ENCODE measurements at places on chromosomes 12 and 14.

GRCh38 chr12:71703206-71703605 lies 17.3 kb downstream of the TMEM19 start:
- DNase-seq = no peak

DNA sequence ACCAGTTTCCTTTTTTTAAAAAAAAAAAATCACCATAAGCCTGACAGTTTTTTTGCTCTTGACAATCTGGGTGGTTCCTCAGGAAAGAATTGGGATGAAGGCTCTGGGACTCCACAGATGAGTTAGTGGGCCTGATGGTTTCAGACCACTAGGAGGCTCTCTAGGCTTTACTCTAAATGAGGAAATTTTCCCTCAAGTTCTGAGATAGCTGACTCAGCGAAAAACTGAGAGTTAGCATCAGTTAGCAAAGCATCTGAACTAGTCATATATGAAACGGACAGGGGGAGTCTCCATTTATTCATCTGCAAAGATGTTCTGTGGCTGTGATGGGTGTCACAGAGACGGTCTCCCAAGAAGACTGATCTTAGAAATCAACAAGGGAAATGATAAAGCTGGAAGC lies 314.3 kb upstream of the OR4E1 start:
- DNase-seq = peak; percentile 15

- no peak for DNase-seq
Measured at GRCh38 chr12:115758877-115759620, 518.4 kb downstream of the MED13L start.

- DNase-seq = no peak
Measured at GRCh38 chr14:71891185-71891584, 41.0 kb upstream of the RGS6 start.

DNA sequence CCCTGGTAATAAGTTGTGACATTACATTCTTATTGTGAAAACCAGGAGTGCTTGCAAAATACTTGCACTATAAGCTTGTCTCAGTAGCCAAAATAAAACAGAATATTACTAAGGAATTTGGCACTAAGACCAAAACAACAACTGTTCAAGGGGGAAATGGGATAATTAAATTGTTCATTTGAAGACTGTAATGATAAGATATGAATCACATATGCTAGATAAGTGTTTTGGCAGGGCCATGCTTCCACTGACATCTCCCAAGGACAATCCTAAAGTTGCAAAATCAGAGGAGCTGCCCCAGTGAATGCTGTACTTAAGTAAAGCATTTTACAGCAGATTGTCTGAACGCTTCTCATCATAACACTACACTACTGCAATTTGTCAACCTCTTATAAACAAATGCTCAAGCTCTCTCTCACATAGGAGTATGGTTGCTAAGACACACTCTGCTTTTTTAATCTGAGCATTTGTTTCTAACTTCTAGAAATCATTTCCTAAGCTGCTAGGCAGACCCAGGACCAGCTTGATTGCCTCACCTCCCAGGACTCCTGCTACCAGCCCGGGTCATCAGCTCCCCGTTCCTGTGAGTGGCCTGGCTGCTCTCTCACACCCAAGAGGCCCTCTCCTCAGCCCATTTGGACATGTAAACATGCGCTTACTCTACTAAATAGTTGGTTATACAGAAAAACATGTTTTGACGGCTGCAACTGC lies 191.5 kb downstream of the PAX9 start:
- no peak for DNase-seq

- no peak for DNase-seq
Measured at GRCh38 chr12:3988519-3989217, 115.5 kb upstream of the PARP11 start.

DNA sequence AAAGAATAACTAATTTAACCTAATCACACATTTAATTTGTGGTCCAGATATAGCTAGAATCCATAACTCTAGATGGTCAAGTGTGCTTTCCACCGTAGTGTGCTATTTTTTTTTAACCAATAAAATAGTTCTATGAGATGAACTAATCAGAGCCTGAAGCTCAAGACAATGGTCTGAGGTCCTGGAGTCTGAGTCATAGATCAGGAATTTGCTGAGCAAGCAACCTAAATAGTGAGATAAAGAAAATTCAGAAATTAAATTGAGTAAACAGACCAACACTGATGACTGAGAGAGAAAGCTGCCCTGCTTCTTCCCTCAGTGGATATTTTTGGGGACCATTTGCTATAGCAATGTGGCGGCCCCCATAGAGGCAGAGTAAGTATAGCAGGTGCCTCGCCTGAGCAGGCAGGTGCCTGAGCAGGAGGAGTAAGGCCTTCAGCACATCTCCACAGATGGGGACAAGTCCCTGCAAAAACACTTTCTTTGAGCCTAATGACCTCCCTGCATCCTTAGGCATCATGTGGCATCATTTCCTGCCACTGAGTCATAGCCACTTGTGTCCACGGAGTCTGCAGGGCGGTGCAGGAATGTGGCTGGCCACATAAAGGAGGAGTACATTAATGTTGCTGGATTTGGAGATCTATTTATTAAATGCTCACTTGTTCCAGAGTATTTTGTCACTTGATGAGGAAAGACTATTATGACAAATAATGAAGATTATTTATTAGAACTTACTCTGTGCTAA lies 13.9 kb upstream of the CLEC4E start:
- DNase-seq = no peak

DNA sequence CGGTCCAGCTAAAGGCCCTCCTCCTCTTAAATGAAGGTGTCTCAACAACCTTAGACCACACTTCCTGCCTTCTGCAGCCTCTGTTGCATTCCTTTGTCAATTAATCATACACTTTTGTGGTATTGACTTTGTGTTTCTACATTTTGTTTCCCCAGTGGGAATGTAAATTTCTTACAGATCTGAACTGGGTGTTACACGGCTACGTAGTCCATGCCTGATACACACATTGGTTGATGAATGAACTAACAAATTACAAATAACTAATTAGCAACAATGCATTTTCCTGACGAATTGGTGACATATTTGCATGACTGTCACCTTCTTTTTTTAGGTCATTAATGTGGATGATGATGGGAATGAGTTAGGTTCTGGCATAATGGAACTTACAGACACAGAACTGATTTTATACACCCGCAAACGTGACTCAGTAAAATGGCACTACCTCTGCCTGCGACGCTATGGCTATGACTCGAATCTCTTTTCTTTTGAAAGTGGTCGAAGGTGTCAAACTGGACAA lies 15.2 kb upstream of the CCT2 start:
- DNase-seq = no peak

DNA sequence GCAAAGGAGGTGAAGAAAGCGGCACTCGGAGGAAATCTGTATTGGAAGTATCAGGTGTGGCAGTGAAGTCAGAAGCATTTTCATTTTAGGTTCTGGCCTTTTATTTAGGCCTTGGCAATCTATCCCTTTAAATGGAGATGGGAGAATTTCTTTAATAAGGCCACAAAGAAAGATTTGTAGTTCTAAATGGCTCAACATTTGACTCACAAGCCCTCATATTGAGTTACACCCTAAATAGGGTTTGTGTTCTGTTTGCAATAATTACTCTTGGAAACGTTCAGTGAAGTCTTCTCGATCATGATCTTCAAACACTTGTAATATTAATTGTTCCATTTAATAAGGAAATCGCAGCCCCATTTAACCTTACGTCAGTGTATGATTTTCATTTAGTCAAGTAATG lies 25.3 kb upstream of the TMEM260 start:
- DNase-seq = no peak

DNA sequence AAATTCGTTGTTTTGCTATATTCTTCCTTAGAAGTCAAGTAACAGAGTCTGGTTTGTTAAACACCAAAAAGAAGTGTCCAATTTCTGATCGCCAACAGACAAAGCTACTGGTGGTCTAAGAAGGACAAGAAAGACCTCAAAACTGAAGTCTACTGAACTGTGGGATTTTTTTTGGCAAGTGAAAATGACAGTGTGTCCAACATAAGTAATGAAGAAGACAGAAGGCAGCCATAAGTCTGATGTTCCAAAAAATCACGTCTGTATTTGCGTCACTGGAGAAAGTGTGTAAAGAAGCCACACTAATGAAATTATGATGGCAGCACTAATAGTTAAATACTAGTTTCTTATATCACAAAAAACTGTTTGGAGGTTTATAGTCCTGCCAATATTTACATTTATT lies 32.6 kb downstream of the WASHC3 start:
- DNase-seq = no peak

DNA sequence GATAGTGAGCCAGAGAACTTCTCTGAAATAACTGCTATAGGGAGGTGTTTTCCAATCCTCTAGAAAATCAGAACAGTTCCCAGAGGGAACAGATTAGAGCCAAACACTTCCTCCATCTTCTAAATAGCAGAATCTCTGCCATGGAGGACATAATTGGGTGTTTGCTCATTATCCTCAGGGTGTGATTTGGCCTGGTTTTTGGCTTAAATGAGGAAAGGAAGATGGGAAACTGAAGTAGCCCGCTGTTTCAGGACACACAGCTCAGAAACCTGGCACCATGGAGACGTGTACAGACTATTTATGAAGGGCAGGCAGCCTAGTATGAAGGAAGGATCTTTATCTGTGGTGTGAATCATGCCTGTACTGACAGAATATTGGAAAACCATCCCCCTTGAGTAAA lies 231.7 kb upstream of the PRKD1 start:
- no peak for DNase-seq

GRCh38 chr12:94566345-94566744 lies 84.0 kb downstream of the TMCC3 start:
- DNase-seq = no peak

GRCh38 chr12:108312073-108312659 lies 26.9 kb downstream of the CMKLR1 start:
- DNase-seq = no peak

DNA sequence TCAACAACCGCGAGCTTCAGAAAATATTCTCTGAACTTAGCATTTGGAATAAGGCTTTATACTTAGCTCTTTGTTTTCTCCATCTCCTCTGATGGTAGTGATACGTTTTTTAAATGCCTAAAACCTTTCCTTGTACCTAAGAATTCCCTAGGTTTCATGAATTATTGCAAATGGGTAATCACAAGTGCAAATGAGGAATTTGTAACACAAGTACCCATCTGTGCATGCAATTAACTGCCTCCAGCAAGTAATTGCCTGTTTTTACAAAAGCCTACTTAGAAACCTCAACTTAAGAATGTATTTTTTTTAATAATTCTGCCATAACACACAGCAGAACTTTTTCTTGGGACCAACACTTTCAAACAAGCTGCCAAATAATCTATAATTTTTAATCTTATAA lies 149.2 kb downstream of the PHLDA1 start:
- no peak for DNase-seq

GRCh38 chr12:90974286-90974685 lies 19.3 kb upstream of the CCER1 start:
- no peak for DNase-seq

DNA sequence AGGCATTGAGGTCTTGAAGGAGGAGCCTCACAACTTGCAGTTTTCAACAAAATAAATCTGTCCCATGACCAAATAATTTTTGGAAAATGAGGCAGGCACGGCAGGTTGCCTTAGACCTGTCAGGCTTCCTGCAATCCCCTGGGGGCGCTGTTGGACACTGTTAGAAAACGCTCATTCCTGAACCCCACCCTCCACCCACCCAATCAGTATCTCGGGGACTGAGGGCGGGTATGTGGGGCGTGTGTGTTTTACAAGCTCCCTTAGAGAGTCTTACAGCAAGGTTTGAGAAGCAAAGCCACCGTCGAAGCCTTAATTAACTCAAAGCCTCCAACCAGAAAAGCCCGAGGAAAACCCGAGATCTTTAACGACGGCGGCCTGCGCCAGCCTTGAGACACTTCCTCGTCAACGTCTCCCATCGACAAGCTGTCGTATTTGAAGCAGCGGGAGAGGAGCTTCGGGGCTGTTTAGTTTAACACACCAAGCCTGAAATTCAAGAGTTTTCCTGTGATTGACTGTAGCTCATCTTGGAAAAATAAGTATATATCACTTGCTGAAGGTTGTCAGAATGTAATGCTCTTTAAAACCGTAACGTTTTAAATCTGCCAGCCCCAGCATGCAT lies 123.0 kb downstream of the GLT1D1 start:
- DNase-seq = peak; percentile 71

Data from nephron progenitor cell (in vitro differentiated cells).